ENCODE measurements at places on chromosomes 5 and 9.

DNA sequence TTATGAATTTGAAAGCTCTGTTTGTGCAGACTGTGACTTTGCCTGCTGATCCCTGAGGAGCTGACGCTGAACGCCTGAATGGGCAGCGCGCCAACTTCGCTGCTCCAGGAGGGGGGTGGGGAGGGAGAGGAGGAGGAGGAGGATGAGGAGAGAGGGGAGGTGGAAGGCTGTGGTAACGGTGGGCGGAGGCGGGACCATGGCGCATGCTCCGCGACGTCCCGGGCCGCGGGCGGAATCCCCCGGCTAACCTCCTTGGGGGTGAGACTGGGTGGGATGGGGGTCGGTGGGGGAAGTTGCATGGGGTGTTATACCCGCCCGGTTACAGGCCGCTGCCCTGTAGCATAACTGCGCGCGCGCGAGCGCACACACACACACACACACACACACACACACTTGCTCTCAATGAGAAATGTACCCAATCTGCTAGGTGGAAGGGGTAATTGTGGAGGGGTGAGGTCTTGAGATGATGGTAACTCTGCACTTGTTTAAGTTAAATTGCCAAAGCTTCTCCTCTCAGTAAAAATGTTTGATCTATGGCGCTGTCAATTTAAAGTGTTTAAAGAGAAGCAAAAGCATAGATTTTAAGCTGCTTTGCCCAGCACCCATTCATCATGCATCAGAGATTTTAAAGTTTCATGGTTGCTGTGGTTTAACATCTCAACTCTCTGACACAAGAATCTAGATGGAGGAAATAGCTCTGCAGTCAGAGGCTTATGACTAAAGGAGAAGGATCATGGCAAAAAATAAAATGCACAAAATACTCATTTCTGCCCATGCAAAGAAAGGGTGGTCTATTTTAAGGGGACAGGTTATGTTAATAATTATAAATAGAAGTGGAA, 76.6 kb upstream of the TBCA start:
- no peak for DNase-seq
- no peak overlapping the region for H3K27ac ChIP-seq
- H3K36me3 ChIP-seq: no peaks in the 10 kb centered on the region
- H3K27me3 ChIP-seq: no peaks in the 10 kb centered on the region

DNA sequence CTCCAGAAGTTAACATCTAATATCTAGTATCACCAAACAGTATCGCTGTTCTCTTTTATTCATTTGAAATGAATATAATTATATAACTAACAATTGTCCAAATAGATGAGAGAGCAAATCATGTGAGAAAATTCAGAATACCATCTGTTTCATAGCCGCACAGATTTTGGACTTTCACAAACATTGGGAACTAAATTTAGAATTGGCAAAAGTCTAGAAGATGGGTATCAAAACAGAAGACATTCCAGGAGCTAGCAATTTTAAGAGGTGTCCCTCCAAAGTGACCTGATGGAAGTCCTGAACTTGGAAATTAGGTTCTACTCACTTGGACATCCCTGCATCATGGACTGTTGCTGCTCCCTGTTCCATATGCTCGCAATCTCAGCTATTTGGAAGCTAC, 57.0 kb upstream of the FSD1L start:
- no peak overlapping the region for H3K4me3 ChIP-seq
- H3K4me1 ChIP-seq: no peaks in the 10 kb centered on the region
- no peak overlapping the region for H3K27ac ChIP-seq
- no peak for DNase-seq
- H3K36me3 ChIP-seq: no peaks in the 10 kb centered on the region

GRCh38 chr9:97567894-97568202, 65.3 kb downstream of the TSTD2 start:
- DNase-seq: no peak
- no peaks in the 10 kb centered on the region for H3K4me1 ChIP-seq
- no peak overlapping the region for H3K27ac ChIP-seq
- H3K27me3 ChIP-seq: no peaks in the 10 kb centered on the region
- H3K4me3 ChIP-seq: no peak overlapping the region
- no peaks in the 10 kb centered on the region for H3K36me3 ChIP-seq

- no peaks in the 10 kb centered on the region for H3K36me3 ChIP-seq
- no peaks in the 10 kb centered on the region for H3K4me1 ChIP-seq
- no peak overlapping the region for H3K4me3 ChIP-seq
- no peak overlapping the region for H3K27ac ChIP-seq
Observed at GRCh38 chr9:134699343-134699740, 57.7 kb downstream of the COL5A1 start.

DNA sequence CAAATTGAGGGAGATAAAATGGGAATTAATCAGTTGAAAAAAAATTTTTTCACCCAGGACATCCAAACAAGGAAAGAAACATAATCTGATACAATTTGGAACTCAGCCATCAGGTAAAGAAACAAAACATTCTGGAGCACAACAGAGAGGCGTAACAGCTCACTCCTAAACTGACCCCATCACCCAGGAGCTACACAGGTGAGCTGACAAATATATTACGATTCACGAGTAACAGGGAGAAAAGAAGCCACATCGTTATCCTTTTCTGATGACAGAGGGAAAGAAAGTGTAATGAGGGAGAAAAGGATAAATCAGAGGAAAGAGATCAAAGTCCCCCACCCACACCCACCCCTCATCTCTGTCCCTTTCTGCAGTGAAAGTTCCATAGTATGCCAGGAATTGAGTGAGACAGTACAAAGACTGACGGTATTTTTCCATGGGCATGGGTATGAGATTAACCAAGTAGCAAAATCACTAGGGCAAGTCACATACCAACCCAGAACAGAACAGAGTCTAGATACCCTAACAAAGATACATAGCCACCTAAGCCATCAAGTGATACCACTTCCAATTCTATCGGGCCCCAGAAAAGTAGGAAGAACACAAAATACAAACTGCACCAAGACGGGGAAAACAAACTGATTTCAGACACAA, 45.4 kb downstream of the TMEM245 start:
- no peak for DNase-seq
- peaks cover 39% of the 10 kb centered on the region for H3K36me3 ChIP-seq
- H3K27ac ChIP-seq: no peak overlapping the region
- H3K4me1 ChIP-seq: no peaks in the 10 kb centered on the region

All from PC-9 (cell line).